Bronchial epithelial cell (primary cell): ENCODE measurements at places on chromosomes 2 and 18. TPM values are rescaled to one million over a fixed set of nuclear protein-coding genes. Genes with fewer than 3 reads are reported as not detected.

The LCT gene
- total RNA-seq: under 0.01 TPM in 1 of 2 replicates, not detected in the other

The MBD5 gene
- total RNA-seq: 5.3 and 9.5 TPM in 2 replicates

The C18orf63 gene
- not detected in 2 replicates for total RNA-seq

The HOXD13 gene
- total RNA-seq: not detected in 2 replicates

The NR4A2 gene
- total RNA-seq: under 0.01 and 0.26 TPM in 2 replicates

The FABP1 gene
- not detected in 2 replicates for total RNA-seq

The EHD3 gene
- 1.6 and 2.3 TPM in 2 replicates for total RNA-seq

The NT5C1B gene
- not detected in 2 replicates for total RNA-seq

The ANKRD36C gene
- total RNA-seq: 8.8 and 11.6 TPM in 2 replicates

The PHOSPHO2 gene
- total RNA-seq: 2.4 and 4.0 TPM in 2 replicates

The KCNG2 gene
- not detected in 2 replicates for total RNA-seq
